ENCODE measurements at places on chromosomes 5 and 9. TPM values are rescaled to one million over a fixed set of nuclear protein-coding genes. Genes with fewer than 3 reads are reported as not detected.

- H3K4me1 ChIP-seq = no peaks in the 10 kb centered on the region
- no peaks in the 10 kb centered on the region for H3K27me3 ChIP-seq
- H3K36me3 ChIP-seq = no peaks in the 10 kb centered on the region
- H3K4me3 ChIP-seq = no peak overlapping the region
- no peak for DNase-seq
Measured at GRCh38 chr5:36593867-36594266, 12.5 kb upstream of the SLC1A3 start.

DNA sequence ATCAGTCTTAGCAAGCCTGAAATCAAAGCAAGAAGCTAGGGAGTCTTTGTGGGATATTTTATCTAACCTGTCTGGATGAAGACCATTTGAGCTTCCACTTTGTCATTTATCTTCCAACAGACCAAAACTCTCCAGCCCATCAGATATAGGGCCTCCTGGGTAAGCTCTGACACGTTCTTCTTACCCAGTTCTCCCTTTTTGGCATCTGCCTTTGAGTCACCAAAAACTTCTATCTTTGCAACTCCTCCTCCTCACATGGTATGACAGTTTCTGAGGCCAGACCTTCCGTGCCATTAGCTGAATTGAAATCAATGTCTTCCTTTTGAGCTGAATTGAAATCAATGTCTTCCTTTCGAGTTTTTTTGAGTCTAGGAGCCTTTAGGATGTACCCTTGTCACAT lies 156.6 kb upstream of the SPRY4 start:
- H3K4me3 ChIP-seq = no peak overlapping the region
- H3K27me3 ChIP-seq = no peaks in the 10 kb centered on the region
- H3K36me3 ChIP-seq = no peaks in the 10 kb centered on the region

Gene CEMIP2
- total RNA-seq = 51.2 TPM

DNA sequence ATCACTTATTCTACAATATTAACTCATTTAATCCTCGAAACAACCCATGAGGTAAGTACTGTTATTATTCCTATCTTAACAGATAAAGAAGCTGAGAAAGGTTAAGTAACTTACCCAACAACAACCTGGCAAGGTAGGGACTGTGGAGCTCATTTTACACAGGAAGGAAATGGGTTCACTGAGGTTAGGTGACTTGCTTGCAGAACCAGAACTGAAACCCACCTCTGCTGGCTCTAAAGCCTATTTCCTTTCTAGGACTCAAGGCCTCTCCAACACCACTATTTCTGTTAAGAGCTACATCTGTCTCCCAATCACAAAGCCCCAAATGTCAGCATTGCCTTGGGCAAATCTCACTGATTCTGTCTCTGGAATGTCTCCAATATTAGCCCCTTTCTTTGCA lies 38.9 kb upstream of the IFNK start:
- no peak overlapping the region for H3K4me3 ChIP-seq
- no peak for DNase-seq
- H3K27me3 ChIP-seq = no peaks in the 10 kb centered on the region
- H3K36me3 ChIP-seq = no peaks in the 10 kb centered on the region

Gene VCAN
- total RNA-seq = 397 TPM

DNA sequence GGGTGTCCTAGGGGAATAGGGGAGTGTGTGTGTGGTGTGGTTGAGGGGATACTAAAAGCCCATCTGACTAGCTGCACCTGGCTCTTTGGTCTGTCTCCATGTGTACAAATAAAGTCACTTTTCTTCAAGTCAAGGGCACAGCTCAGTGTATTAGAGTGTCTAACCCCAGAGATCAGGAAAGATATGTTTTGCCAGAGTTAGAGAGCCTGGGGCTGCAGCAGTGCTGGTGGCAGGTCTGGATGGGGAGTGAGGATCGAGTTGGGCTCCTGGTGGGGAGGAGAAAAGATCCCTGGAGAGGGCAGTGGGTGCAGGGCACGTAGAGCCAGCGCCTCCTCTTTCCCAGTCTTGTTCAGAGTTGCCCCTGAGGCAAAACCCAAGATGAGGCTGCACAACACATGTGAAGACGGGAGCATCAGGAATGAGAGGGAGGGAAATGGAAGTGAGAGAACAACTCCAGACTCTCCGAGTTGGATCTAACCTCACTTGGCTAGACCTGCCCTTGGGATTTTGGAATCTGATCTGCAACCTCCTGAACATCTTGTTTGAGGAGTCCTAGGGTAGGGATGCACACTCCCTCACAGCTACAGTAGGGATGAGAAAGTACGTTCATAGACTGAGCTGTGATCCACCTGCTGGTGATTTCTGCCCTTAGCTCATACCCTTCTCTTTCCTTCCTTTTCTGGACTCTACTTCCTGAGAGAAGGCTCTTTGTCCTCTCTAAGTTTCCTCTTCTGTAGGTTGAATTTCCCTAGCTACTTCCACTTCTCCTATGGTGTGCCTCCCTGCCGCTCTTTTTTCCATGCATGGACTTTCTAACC lies 309.9 kb downstream of the ZSWIM6 start:
- no peaks in the 10 kb centered on the region for H3K27me3 ChIP-seq
- H3K27ac ChIP-seq = no peak overlapping the region
- no peaks in the 10 kb centered on the region for H3K4me1 ChIP-seq
- H3K4me3 ChIP-seq = no peak overlapping the region

- DNase-seq = peak; percentile 97
- H3K27me3 ChIP-seq = no peaks in the 10 kb centered on the region
- H3K4me1 ChIP-seq = no peaks in the 10 kb centered on the region
- H3K27ac ChIP-seq = peak within 1 kb of the TSS; percentile 90
- peak within 1 kb of the TSS; percentile 86 for H3K4me3 ChIP-seq
Measured at GRCh38 chr5:181260720-181261319, at the start of gene TRIM52. Gene TRIM52, minus strand, starts transcription at chr5:181261143. Its CDS starts 330 bp downstream, at chr5:181260813.

DNA sequence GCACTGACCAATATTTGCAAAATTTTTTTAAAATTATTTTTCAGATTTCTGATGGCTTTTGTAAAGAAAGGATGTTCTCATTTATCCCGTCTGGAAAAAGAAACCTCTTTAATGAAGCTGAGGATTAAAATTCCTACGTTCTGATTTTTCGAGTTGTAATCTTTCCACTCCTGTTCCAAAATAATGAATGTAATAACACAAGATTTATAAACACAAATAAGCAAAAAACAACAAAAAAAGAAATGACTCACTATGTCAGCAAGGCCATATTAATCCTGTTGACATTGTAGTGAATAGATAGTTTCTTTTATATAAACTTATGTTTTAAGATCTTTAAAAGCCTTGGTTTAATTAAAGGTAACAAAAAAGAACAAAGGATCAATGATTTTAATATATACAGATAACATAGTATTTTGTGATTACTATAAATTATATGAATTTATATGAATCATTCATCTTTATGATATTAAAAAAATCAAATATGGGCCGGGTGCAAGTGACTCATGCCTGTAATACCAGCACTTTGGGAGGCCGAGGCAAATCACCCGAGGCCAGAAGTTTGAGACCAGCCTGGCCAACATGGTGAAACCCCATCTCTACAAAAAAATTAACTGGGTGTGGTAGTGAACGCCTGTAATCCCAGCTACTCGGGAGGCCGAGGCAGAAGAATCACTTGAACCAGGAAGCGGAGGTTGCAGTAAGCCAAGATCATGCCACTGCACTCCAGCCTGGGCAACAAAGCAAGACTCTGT lies 336.6 kb upstream of the DAB2 start:
- H3K4me3 ChIP-seq = no peak overlapping the region
- no peaks in the 10 kb centered on the region for H3K4me1 ChIP-seq
- no peak overlapping the region for H3K27ac ChIP-seq
- H3K27me3 ChIP-seq = no peaks in the 10 kb centered on the region
- DNase-seq = no peak

Gene CD14
- total RNA-seq = not detected

Data from endodermal cell (in vitro differentiated cells).